Hippocampal formation (tissue), 2 donors: ENCODE measurements at places on chromosomes 3 and 15.

DNA sequence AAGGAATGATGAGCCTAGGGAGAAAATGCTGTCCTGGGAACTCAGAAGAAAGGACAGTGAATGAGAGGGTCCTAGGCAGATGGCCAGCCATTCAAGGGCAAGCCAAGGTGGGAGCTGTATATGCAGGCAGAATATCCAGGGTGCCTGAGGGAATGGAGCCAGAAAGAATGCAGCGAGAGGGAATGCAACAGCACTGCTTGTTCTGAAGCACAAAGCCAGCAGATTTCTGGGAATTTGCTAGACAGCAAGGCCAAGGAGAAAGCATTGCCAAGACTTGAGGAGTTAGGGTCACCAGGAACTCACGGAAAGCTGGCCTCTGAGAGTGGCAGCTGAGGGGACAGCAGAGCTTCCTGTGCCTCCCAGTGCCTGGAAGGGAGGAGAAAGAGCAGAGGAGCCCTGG, 200.6 kb downstream of the MYRIP start:
- no peak for DNase-seq

DNA sequence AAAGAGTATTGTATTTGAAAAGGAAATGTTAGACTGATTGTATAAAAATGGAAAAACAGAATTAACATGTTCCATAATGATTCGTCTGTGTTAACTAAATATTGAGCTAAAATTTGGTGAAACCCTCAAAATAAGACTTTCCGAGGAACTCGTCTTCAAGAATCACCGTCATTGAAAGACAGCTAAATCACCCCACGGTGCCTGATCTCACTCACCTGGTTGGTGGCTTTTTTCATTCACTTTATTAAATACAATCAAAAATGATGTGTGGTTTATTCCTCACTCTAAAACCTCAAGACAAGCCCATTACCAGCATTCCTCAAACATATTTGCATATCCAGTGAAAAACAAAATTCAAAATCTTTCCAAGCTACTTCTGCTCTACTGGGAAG, 153.9 kb downstream of the FOXP1 start:
- no peak for DNase-seq

- DNase-seq = no peak
Observed at GRCh38 chr15:60635507-60636352, 156.8 kb upstream of the ICE2 start.

DNA sequence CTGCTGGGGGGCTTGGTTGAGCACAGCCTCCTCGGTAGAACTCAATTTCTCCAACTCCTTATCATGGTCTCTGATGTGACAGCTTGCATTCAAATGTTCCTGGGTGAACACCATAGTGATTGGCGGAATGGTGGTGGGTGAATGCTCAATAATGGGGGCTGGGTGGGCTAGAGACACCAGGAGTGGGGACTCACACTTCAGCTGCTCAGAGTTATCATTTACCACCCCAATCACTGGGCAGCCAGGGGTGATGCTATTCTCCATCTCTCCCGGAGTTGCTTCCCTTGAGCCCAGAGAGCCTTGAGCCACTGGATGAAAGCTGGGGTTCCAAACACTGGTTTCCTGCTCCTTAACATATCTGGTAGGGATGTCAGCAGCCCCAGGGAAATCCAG, 88.7 kb downstream of the DHX30 start:
- DNase-seq = no peak

DNA sequence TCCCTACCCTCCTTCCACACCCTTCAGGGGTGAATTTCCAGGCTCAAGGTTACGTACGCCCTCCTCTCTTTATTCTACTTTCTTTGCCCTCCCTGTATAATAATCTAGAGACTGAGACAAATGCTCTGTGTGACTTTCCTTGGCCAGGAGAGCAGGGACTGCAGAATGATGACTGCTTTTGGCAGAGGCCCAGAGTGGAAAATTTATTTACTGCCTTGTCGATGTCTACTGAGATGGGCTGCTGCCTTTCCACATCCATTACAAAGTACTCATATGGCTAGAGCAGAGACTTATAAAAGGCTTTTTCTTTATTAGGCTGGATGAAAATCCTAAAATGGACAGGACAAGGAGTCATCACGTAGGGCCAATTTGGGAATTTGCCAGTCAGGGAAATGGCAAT, 576.2 kb downstream of the TUSC7 start:
- no peak for DNase-seq

DNA sequence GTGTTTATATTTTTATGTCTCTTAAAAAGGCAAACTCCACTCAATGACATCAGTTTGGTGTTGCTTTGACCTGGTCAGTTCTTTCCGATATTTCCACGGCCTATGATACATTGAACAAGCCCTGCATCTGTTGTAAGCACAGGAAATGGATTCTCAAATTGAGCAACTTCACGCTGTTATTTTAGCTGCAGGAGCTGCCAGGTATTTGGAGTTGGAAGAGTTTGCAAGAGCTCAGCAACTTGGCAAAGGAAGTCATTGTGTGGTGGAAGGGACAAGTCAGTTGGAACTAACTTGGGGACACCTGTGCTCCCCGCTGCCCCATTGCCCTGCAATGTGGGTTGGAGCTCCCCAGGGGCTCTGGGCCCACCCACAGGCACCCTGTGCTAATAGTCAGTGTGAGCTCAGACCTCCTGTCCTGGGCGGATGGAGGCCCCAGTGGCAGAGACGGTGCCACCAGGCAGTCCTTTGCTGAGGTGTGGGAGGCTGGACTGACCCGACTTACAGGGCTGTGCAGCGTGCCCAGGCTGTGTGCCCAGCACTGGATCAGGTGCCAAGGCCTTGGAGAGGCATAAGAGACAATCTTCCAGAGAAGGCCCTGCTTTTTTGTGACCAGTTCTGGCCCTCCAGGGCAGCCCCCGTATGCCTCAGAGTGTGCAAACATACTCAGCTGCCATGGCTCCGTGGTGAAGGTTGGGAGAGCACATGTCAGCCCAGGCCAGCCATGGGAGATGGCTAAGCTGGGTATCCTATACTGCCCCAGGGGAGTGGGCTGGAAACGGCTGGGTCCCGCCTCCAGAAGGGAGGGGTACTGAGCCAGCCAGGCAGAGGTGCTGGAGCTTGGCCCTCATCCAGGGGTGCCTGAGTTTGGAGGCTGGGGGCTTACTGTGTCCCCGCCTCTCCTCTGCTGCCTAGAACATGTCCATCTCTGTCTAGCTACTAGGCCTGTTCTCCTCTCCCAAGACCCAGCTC, 43.5 kb downstream of the KY start:
- DNase-seq = no peak

DNA sequence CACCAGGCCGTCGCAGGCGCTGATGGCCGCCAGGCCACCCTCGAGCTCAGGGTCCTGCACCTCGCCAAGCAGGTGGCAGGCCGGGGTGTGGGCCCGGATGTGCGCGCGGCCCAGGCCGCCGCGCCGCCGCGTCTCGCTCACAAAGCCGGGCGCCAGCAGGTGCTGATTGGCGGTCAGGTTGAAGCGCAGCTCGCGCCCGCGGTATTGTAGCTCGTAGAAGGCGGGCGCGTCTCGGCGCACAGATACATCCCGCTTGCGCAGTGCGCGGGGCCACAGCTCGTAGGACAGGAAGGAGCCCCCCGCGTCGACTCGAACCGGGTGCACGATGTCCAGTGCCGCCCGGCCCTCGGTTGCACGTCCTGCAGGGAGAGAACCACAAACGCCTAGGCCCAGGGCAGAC, 11.1 kb downstream of the ADAMTS7 start:
- no peak for DNase-seq

GRCh38 chr3:73031573-73032103, 29.8 kb upstream of the EBLN2 start:
- no peak for DNase-seq

- no peak for DNase-seq
Observed at GRCh38 chr3:138856799-138857198, 22.1 kb upstream of the PIK3CB start.

- no peak for DNase-seq
Observed at GRCh38 chr15:25972141-25972675, 109.1 kb upstream of the ATP10A start.

GRCh38 chr3:64748244-64748904, 60.6 kb upstream of the ADAMTS9 start:
- DNase-seq = no peak

GRCh38 chr3:182527745-182528144, 265.6 kb upstream of the ATP11B start:
- no peak for DNase-seq

GRCh38 chr15:60901647-60902046, 327.5 kb downstream of the RORA start:
- DNase-seq = no peak

GRCh38 chr15:52208306-52208946, 17.2 kb upstream of the GNB5 start:
- no peak for DNase-seq

DNA sequence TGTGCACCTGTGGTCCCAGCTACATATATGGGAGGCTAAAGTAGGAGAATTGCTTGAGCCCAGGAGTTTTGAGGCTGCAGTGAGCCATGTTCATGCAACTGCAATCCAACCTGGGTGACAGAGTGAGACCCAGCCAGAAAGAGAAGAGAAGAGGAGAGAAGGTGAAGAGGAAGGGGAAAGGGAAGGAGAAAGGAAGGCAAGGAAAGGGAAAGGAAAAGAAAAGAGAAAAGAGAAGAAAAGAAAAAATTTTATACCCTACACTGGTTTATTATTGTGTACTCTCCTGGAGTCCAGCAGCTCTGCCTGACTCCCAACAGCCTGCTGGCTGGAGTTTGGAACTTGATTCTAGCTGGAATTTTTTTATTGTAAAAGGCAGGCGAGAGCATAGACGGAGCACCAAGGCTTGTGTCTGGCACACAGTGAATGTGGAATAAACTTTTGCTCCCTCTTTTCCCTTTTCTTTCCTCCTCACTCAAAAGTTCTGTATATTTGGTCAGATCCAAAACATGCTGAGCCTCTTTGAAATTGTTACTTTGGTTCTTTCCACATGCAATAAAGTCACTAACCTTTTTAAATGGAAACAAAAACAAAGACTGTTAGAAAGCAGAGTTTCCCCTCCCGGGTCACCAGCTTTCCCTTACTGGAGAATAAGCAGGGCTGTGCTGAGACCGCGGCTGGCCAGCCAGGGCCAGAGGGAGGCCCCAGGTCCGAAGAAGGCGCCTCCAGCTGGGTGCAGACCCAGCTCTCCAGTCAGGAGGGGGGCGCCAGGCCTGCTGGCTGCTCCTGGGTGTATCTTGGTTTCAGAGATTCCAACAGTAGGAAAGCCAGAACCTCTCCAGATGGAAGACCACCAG, 9.9 kb downstream of the THSD4 start:
- DNase-seq = no peak

- no peak for DNase-seq
Observed at GRCh38 chr3:22495241-22495640, 707.9 kb upstream of the UBE2E2 start.

GRCh38 chr3:185503521-185503920, 4.7 kb upstream of the TMEM41A start:
- no peak for DNase-seq

DNA sequence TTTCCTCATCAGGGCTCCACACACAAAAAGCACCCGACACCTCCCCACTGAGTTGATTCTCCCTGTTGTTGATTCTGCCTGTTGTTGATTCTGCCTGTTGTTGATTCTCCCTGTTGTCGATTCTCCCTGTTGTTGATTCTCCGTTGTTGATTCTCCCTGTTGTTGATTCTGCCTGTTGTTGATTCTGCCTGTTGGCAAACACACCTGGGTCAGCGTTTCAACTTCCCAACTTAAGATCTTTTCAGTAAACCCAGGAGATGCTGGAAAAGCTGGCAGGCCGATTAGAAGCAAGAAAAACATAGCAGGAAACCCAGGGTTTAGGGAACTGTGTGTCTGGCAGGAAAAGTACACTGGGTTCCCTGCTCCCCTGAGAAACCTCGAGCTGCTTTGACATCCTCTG, 47.9 kb downstream of the TNK2 start:
- no peak for DNase-seq

DNA sequence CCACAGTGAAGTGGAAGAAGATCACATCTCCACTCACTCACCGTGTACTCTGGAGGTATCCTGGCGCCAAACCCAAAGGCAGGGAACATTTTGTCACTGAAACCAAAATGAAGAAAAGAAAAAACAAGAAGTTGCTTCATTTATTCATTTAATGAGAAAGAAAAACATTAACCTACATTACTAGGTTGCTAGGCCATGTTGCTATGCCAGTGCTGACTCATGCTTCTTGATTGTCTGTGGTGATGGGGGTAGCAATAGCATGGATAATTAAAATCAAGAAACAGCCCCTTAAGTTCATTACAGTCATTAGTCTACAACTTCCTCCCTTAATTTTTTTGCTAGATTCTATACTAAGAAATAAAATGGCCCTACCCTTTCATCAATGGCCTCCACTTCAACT, 52.7 kb upstream of the MRPL3 start:
- DNase-seq = no peak

DNA sequence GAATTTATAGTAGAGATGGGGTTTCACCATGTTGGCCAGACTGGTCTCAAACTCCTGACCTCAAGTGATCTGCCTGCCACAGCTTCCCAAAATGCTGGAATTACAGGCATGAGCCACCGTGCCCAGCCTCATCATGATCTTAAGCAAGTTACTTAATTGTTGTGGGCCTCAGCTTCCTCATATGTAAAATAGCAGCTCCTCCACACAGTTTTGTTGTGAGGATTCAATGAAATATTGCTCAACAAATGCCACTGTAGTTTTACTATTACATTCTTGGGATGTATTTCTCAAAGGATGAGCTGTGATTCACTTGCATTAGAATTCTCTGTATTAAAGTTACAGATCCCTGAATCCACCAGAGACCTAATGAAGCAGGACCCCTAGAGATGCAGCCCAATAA, 168.8 kb downstream of the ADAMTS9 start:
- no peak for DNase-seq

GRCh38 chr15:101194546-101195125, 57.2 kb downstream of the CHSY1 start:
- no peak for DNase-seq

DNA sequence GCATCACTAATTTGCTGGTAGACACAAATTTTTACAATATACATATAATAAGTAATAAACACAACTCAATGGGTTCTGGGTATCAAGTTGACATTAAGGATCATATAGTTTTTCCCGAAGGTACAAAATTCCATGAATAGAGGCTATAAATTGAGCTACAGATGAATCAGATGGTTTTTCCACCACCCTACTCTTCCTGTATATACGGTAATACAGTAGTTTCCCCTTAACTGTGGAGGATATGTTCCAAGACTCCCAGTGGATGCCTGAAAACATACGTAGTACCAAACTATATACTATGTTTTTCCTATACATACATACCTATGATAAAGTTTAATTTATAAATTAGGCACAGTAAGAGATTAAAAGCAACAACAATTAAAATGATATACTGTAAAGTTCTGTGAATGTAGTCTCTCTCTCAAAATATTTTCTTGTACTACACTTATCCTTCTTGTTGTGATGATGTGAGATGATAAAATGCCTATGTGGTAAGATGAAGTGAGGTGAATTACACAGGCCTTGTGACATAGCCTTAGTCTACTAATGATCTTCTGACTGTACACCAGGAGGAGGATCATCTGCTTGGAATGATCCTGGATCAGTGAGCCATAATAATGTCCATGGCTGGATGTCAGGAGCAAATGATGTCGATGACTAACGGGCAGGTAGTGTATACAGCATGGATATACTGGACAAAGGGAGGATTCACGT, 116.7 kb downstream of the NR1I2 start:
- DNase-seq = no peak

GRCh38 chr3:115100806-115101205, 46.3 kb downstream of the ZBTB20 start:
- DNase-seq = no peak
